Activated T-cell treated with anti-CD3 and anti-CD28 coated beads for 48 hours (primary cell): ENCODE measurements at places on chromosomes 3 and 15.

- no peak for DNase-seq
Measured at GRCh38 chr3:94593526-94594150, 530.8 kb downstream of the NSUN3 start.

- DNase-seq = peak; percentile 12
Measured at GRCh38 chr15:68383161-68384074, 48.5 kb downstream of the ITGA11 start.

DNA sequence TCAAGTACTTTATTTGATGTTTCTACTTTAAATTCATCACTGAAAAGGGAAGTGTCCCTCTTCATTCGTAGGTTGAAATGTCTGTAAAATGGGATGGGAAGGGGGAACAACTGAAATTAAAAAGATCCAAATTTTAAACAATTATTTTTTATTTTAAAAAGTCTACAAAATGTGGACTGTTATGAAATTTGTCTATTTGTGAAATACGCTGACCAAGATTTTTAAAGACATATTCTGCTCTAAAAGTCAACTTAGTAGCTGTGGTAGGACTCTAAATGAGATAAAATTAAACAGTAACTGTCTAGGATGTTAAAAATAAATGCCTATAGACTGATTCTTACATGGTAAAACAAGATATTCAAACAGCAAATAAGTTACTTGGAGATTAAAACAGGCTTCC is 67.3 kb downstream of the ADAM10 start:
- no peak for DNase-seq

DNA sequence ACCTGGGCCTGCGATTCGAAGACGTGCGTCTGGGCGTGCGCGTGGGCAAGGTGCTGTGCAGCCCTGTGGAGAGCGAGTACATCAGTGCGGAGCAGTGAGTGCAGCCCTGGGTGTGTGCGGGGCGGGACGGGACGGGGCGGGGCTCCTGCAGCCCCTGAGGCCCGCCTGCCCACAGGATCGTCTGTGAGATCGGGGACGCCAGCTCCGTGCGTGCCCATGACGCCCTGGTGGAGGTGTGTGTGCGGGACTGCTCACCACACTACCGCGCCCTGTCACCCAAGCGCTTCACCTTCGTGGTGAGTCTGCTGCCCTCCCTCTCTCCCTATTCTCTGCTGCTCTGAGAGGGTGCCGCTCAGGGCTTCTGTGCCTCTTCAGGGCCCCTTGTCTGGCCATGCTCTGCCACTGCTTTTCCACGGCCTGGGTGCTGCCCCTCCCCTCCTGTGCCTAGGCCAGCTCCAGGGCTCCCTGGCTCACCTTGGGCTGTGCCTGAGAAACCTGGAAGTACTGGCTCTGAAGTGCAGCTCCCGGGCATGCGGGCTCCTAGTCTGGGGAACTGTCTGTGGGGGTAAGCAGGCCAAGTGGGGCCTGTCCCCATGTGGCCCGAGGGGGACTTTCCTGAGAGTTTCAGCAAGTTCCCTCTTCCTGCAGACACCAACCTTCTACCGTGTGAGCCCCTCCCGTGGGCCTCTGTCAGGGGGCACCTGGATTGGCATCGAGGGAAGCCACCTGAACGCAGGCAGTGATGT is 31.8 kb downstream of the PLXNA1 start:
- DNase-seq = no peak

DNA sequence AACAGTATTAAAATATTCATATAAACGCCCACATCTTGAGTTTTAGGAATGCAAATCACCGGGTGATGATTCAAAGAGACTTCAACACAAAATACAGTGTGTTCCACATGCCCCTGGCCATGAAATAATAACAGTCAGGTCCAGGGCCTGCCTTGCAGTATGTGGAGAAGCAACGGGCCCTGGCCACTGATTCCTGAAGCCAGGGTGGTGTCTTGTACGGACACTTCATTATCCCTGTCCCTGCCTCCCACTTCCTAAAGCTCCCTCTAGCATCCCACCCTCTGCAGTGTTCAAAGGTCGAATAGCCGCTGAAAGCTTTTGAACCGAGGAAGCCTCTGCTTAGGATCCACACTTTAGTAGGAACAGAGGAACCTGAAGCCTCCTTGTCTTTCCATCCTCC is 50.4 kb upstream of the PCSK6 start:
- no peak for DNase-seq

GRCh38 chr3:197471221-197472010 is 84.4 kb downstream of the BDH1 start:
- DNase-seq = no peak

DNA sequence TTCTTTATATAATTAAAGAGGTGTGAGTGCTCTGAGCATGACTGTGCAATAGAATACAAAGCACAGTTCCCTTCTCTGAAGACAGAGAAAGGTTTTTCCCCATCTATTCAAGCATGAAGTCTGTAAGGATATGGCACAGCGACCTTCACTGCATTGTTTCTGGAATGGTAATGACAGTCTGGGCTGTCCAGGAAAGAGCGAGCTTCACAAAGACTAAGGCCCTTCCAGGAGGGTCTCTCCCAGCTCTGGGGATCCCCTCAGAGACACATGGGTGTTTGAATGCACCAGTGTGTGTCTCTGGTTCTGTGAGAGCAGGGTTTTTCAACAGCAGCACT is 179.9 kb upstream of the NR2E3 start:
- DNase-seq = no peak

DNA sequence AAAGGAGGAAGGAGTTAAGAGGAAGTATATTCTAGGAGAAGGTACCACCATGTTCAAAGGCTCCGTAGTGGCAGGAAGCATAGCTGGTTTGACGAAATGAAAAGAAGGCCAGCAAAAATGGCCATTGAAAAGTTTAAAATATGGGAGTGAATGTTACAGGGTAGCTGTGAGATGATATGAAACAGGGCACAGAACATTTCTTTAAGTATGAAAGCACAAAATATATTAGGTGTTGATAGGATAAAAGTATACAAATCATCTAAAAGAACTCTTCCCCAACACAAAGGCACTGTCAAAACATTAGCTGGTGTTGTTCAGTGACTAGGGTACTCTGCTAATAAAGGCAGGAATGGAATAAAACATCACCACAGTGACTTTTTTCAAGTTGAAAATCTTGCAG is 216.2 kb downstream of the LRRN1 start:
- no peak for DNase-seq

DNA sequence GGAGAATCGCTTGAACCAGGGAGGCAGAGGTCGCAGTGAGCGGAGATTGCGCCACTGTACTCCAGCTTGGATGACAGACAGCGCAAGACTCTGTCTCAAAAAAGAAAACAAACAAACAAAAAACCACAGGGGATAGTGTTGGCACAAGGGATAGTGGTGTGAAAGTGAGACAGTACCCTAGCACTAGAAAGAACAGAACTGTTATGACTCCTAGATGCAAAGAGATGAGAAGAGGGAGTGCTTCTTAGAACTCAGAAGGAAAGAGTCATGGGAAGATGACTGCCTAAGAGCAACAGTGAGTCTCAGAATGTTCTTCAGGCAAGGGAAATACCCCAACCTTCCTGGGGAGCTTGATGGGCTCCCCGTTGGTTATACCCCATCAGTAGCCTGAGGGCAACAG is 17.8 kb upstream of the ZNF770 start:
- no peak for DNase-seq

GRCh38 chr3:76610150-76610549 is 429.7 kb upstream of the ROBO2 start:
- DNase-seq = no peak

DNA sequence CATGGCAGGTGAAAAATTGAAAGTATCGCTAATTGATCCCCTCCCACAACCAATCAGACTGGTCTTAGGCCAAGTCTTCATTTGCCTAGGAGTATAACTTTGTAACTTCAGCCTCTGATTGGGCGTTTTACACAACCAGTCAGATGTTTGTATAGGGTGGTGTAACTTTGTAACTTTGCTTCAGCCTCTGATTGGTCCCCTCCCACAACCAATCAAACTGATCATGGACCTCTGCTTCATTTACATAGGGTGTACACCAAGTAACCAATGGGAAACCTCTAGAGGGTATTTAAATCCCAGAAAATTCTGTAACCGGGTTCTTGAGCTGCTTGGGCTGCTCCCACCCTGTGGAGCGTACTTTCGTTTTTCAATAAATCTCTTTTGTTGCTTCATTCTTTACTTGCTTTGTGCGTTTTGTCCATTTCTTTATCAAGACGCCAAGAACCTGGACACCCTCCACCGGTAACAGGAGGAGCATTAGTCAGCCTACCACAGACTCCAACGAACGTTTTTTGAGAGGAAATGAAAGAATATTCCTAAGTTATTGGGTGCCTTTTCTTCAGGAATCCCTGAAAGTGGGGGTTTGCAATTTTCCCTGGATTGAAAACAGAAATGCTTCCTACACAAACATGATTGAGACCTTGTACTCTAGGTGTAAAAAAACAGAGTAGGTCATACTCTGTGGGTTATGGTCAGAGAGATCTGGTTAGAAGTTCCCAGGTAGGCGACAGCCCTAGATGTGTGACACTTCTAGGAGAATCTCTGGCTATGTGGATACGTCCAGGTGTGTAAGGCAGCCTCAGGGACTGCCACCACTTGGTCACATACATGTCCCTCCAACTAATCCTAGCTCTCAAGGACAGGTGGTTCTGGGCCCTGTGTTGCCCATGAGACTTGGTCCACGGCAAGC is 5.5 kb upstream of the SACM1L start:
- DNase-seq = no peak

DNA sequence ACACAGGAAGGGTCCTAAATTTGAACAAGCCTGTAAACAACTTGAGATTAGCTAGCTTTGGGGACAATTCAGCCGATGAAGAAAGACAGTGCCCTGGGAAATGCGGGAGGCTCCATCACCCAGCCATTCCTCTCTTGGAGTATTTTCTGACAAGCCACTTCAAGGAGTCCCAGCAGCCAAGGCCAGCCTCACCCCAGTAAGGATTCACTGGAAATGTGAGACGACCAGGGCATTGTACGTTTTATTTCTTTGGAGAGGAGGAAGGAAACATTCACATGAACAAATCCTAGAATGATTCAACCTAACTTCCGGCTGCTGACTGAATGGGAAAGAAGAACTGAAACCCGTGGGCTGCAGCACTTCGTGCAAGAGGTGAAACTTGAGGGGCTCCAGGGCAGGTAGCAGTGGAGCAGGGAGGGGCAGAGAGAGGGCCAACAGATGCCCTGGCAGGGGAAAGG is 116.4 kb upstream of the ARHGEF3 start:
- peak; percentile 57 for DNase-seq

DNA sequence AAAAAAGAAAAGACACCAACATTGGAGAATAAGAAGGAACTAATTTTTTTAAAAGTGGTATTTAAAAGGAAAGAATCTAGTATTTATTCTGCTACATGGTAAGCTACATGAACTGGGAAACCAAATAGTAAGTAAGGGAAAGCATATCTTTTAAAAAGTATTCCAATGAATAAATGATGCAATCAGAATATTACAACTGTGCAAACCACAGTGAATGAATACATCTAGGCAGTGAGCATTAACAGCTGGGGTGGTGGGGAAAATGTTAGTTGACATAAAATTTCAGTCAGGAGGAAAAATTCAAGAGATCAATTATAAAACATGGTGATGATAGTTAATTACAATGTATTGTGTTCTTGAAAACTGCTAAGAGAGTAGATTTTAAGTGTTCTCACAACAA is 16.9 kb downstream of the ICE2 start:
- no peak for DNase-seq

GRCh38 chr3:145070795-145071194 is 1090.2 kb downstream of the PLOD2 start:
- DNase-seq = no peak

DNA sequence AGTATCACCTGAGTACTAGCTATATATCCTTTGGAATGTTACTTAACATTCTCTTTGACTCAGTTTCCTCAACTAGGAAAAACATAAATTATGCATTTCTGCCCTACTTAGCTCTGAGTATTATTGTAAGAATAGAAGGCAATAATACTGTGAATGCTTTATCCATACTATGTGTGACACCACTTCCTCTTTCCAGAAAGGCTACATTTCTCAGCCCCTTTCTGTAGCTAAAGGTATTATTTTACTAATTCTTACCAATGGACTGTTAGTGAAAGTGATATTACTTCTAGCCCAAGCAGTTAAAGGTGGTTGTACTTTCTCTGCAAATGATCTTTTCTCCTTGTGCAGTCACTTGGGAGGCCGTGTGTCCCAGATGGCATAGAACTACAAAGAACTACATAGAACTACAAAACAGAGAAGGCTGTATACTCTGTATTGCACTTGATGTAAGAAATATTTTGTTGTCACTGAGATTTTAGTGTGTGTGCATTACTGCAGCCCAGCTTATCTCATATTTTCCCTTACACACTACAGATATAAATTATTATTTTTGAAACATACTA is 35.1 kb downstream of the MYH15 start:
- no peak for DNase-seq

DNA sequence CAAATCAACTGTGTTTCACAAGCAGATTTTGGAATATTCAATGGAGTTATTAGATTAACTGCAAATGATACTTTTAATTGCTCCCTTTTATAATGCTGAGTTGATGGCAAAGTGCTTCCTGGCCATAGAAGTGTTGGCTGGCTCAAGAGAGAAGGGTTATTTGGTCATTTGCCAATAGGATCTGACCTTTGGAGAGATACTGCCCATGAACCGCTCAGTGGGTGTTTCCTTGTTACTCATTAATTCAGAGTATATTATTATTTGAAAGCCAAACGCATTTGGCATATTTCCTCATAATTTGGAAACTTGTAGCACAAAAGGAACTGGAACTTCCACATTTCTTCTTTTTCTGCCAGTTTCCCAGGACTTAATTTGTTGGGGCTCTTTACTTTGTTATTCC is 234.7 kb downstream of the CDIN1 start:
- DNase-seq = no peak

DNA sequence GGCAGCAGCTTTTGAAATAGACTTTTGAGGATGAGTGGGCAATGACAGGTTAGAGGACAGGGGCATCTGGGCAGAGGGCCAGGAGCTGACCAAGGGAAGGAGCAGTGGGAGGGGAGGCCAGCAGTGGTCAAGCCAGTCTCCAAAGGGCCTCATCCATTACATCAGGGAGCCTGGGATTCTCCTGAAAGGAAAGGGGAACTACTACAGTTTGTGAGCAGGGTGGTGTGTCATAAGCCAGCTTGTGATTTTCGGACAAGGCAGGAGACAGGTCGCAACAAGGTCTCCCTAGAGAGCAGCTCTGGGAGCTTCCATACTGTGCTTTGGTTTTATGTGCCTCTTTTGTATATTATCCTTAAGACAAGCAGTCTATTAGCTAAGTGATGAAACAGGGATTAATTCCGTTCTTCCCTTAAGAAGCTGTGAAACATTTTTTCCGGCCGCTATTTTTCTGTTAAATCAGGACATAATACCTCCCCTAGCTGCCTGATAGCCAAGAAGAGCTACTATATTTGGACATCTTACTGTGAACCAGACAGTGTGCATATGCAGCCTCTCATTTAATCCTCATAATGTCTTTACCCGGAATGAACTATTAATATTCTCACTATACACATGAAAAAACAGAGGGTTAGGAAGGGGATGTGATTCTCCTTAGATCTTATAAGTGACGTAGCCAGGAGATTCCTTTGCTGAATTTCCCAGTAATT is 46.4 kb downstream of the C2CD4B start:
- DNase-seq = no peak

- DNase-seq = no peak
Measured at GRCh38 chr3:11375333-11376088, 103.3 kb downstream of the ATG7 start.
